ENCODE measurements at places on chromosomes 4 and X.

DNA sequence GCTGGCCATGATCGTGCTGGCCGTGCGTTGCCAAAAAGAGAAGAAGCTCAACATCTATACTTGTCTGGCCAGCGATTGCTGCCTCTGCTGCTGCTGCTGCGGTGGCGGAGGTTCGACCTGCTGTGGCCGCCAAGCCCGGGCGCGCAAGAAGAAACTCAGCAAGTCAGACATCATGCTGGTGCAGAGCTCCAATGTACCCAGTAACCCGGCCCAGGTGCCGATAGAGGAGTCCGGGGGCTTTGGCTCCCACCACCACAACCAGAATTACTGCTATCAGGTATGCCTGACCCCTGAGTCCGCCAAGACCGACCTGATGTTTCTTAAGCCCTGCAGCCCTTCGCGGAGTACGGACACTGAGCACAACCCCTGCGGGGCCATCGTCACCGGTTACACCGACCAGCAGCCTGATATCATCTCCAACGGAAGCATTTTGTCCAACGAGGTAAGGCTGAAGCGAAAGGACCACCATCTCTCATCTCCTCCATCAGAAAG is 3.3 kb downstream of the PCDH10 start:
- no peak for DNase-seq

- no peak for DNase-seq
Measured at GRCh38 chr4:10567766-10568165, 110.5 kb upstream of the ZNF518B start.

GRCh38 chr4:117378942-117379341 is 293.6 kb upstream of the TRAM1L1 start:
- DNase-seq, result no peak

GRCh38 chr4:76698141-76698540 is 199.8 kb downstream of the SOWAHB start:
- DNase-seq, result no peak

DNA sequence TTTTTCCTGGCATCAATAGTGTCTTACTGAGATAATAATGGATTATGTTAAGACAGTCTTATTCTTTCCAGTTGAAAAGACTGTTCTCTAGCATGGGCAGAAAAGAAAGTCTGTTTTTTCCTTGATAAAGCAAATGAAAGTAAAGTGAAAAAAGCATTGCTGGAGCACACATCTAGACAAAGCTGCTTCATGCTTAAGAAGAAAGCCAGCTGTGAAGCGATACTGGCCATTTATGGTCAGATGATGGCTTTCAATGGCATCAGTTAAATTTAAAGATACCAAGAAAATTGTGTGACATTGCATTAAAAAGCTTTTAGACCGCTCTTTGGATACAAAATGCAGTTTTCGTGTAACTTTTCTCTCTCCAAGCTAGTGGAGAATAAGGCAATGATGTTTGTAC is 242.1 kb upstream of the TRAM1L1 start:
- DNase-seq, result no peak

GRCh38 chr4:188423039-188423438 is 283.8 kb downstream of the TRIML1 start:
- no peak for DNase-seq

All from KBM-7 (cell line).